ENCODE measurements at places on chromosomes 11 and 22. TPM values are rescaled to one million over a fixed set of nuclear protein-coding genes. Genes with fewer than 3 reads are reported as not detected.

- no peaks in the 10 kb centered on the region for H3K36me3 ChIP-seq
- no peak overlapping the region for H3K4me3 ChIP-seq
- H3K4me1 ChIP-seq, result no peaks in the 10 kb centered on the region
Measured at GRCh38 chr22:47054231-47055072, 292.0 kb downstream of the TBC1D22A start.

DNA sequence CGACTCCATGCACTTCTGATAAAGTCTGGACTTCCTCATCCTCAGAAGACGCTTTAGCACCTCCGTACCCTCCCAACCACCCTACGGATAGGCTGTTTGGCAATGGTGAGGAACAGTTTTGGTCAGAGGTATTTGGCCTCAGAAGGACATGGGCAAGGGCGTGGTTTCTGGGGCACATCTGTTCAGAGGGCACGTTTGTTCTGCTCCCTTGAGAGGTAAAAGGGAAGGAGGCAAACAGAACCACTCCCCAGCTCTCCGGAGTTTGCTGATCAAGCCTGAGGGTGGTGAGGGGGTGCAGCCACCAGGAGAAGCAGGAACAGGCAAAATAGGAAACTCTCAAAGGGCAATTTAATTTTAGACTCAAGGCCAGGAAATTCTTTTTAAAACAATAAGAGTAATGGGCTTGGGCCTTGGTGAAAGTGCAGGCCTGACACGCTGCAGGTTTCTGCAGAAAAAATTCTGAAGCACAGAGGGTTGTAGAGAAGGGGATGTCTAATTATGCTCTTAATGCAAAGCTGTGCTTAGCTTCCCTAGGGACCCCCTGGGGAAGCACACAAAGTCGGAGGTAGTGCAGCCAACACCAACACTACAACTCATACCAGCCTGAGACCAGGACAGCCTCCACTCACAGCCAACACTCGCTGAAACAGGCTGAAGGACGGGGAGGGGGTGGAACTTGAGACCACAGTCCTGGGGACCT is 23.3 kb downstream of the ETS1 start:
- no peaks in the 10 kb centered on the region for H3K4me1 ChIP-seq
- H3K36me3 ChIP-seq, result no peaks in the 10 kb centered on the region
- no peaks in the 10 kb centered on the region for H3K27me3 ChIP-seq
- DNase-seq, result no peak

GRCh38 chr11:134678744-134679143 is 266.7 kb upstream of the B3GAT1 start:
- no peak for DNase-seq
- H3K27ac ChIP-seq, result no peak overlapping the region
- no peaks in the 10 kb centered on the region for H3K4me1 ChIP-seq

Gene CNTF
- polyA plus RNA-seq, result 0.18 TPM

Gene CRYBB1
- 0.32 TPM for polyA plus RNA-seq

DNA sequence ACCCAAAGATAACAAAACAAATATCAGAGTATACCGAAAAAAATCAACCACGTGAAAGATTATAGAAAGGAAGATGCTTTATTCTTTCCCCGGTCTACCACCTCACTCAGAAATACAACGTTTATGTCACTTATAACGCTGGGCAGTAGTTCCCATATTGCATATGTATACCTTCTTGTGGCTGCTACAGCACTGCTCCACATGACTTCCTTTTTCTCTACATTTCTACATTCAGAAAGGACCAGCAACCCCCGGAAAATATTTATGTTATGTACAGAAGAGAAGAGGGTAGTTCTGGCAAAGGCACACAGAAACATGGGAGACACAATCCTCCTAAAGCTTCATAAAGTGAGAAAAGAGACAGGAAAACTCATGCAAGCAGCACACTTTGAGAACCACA is 56.8 kb downstream of the MTMR2 start:
- H3K4me3 ChIP-seq, result no peak overlapping the region
- no peaks in the 10 kb centered on the region for H3K4me1 ChIP-seq
- H3K36me3 ChIP-seq, result no peaks in the 10 kb centered on the region
- DNase-seq, result no peak
- no peaks in the 10 kb centered on the region for H3K27me3 ChIP-seq
- no peak overlapping the region for H3K27ac ChIP-seq

Gene TRIM48
- polyA plus RNA-seq, result not detected

Gene CSF2RB
- 1.6 TPM for polyA plus RNA-seq

Data from liver (tissue), 10 donors.